ENCODE measurements at places on chromosomes 11 and 22.

GRCh38 chr22:27315833-27316232, 485.7 kb downstream of the MN1 start:
- DNase-seq, result no peak

- DNase-seq, result no peak
Measured at GRCh38 chr11:20054584-20054983, 105.7 kb downstream of the DBX1 start.

GRCh38 chr11:75031771-75032549, 43.2 kb downstream of the NEU3 start:
- DNase-seq, result peak; percentile 82

- peak; percentile 90 for DNase-seq
Measured at GRCh38 chr22:26474682-26475081, 8.9 kb downstream of the HPS4 start.

All from kidney tubule cell (primary cell).